ENCODE measurements at places on chromosomes 16 and 17. TPM values are rescaled to one million over a fixed set of nuclear protein-coding genes. Genes with fewer than 3 reads are reported as not detected.

The UNC13D gene
- total RNA-seq, result 17.7 TPM

The CEP112 gene
- total RNA-seq, result 31.2 TPM

The WBP2 gene
- total RNA-seq, result 122 TPM

DNA sequence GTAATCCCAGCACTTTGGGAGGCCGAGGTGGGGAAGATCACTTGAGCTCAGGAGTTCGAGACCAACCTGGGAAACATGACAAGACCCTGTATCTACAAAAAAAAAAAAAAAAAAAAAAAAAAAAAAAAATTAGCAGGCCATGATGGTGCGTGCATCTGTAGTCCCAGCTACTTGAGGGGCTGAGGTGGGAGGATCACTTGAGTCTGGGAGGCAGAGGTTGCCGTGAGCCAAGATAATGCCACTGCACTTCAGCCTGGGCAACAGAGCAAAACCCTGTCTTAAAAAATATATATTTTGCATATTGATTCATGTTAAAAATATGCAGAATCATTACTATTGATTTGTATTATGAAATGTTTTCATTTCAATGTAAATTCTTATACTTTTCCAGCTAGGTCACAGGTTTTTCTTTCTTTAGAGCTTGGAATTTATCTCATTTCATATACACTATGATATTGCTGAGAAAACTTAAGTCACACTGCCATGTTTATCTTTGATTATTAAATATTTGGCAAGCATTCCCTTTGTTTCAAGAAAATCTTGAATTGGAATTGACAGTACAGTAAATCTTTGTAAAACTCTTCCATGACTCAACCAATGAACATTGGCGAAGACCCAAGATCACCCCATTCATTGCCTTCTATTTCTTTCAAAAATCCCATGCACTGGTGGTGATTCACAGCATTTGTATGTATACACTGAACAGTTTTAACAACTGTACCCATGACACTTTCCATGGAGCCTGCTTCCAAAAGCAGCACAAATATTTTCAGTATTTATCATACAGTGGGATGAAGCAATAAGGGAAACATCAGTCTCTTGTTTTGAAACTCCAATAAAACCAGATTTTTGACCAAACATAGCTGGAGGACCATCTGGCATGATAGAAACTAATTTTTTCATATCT is 83.5 kb upstream of the TNRC6A start:
- no peak overlapping the region for H3K4me3 ChIP-seq
- H3K4me1 ChIP-seq, result no peaks in the 10 kb centered on the region
- H3K27me3 ChIP-seq, result no peaks in the 10 kb centered on the region
- DNase-seq, result no peak

DNA sequence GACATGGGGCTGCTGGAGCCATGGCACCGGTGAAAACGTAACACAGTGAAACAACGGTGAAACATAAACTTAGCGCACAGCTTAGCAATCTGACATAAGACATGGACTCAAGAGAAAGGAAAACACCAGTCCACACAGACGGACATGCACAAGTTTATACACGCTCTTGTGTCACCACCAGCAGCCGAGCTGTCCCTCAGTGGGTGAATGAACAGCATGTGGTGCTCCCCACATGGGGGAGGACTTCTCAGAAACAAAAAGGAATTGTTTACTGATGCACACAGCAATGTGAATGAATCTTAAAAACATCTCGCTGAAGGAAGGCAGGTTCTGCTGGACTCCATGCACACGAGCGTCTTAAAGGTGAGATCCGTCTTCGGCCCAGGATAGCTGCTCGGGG is 34.2 kb downstream of the KLHDC4 start:
- no peak overlapping the region for H3K27ac ChIP-seq
- no peaks in the 10 kb centered on the region for H3K4me1 ChIP-seq
- no peak overlapping the region for H3K4me3 ChIP-seq
- peaks cover 5% of the 10 kb centered on the region for H3K36me3 ChIP-seq

The TTLL6 gene
- 0.21 TPM for total RNA-seq

The SNTB2 gene
- total RNA-seq, result 67.1 TPM

DNA sequence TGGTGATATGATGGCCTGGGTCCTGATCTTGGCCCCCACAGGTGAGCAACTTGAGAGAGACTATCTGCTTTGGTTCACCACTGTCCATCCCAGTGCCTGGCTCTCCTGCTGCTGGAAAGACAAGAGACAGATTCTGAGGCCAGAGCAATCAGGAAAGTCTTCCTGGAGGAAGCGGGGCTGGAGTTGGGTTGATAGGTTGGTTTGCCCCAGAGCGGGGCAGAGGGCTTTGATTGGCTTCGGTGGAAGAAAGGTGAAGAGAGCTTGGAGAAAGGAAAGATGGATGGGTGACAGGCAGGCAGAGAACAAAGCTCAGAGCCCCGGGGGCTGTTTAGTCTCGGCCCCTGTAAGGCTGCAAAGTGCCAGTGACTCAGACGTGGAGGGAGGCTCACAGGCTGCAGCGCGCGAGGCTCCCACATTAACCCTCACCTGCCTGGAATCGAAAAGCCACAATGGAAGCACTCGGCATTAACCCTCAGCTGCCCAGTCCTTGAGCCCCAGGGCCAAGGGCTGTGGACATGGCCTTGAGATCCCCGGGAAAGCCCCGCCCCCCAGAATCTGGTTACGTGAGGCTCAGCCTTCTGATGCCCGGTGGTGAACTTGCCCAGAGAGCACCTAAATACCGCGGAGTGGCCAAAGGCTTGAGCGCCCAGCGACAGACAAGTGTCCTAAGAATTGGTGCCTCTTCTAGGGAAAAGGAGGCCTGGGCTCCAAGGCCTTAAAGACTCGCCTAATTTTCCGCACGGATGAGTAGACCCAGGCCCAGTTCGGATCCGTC is 996 bp upstream of the CPNE2 start:
- H3K27me3 ChIP-seq, result no peaks in the 10 kb centered on the region
- no peaks in the 10 kb centered on the region for H3K36me3 ChIP-seq
- H3K4me3 ChIP-seq, result peak overlapping the region; percentile 80
- no peaks in the 10 kb centered on the region for H3K4me1 ChIP-seq
- H3K27ac ChIP-seq, result no peak overlapping the region

- no peaks in the 10 kb centered on the region for H3K27me3 ChIP-seq
- no peaks in the 10 kb centered on the region for H3K4me1 ChIP-seq
- H3K36me3 ChIP-seq, result no peaks in the 10 kb centered on the region
- H3K4me3 ChIP-seq, result no peak overlapping the region
These were observed 15.5 kb upstream of the RBFOX3 start for GRCh38 chr17:79626156-79626890.

GRCh38 chr16:73771196-73772064 is 525.2 kb upstream of the PSMD7 start:
- H3K27ac ChIP-seq, result peak overlapping the region; percentile 72
- peaks cover 33% of the 10 kb centered on the region for H3K4me1 ChIP-seq
- no peaks in the 10 kb centered on the region for H3K36me3 ChIP-seq

- H3K4me1 ChIP-seq, result no peaks in the 10 kb centered on the region
- DNase-seq, result no peak
- H3K27me3 ChIP-seq, result no peaks in the 10 kb centered on the region
- peaks cover 2% of the 10 kb centered on the region for H3K36me3 ChIP-seq
These were observed 2.8 kb upstream of the ROGDI start for GRCh38 chr16:4805231-4805630.

The SLC47A1 gene
- total RNA-seq, result 5.7 TPM

DNA sequence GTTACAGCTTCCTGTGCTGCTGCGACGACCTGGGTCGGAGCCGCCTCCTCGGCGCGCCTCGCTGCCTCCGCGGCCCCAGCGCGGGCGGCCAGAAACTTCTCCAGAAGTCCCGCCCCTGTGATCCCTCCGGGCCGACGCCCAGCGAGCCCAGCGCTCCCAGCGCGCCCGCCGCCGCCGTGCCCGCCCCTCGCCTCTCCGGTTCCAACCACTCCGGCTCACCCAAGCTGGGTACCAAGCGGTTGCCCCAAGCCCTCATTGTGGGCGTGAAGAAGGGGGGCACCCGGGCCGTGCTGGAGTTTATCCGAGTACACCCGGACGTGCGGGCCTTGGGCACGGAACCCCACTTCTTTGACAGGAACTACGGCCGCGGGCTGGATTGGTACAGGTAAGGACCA is 746 bp downstream of the HS3ST2 start:
- no peaks in the 10 kb centered on the region for H3K4me1 ChIP-seq
- no peak overlapping the region for H3K27ac ChIP-seq
- peak; percentile 79 for DNase-seq
- peak overlapping the region; percentile 50 for H3K4me3 ChIP-seq

The CMTM4 gene
- 24.9 TPM for total RNA-seq

- H3K4me1 ChIP-seq, result no peaks in the 10 kb centered on the region
- no peak for DNase-seq
- H3K4me3 ChIP-seq, result no peak overlapping the region
- H3K36me3 ChIP-seq, result no peaks in the 10 kb centered on the region
- no peak overlapping the region for H3K27ac ChIP-seq
These were observed 163.2 kb downstream of the UTP18 start for GRCh38 chr17:51423421-51424160.

The KRTAP4-6 gene
- total RNA-seq, result not detected

DNA sequence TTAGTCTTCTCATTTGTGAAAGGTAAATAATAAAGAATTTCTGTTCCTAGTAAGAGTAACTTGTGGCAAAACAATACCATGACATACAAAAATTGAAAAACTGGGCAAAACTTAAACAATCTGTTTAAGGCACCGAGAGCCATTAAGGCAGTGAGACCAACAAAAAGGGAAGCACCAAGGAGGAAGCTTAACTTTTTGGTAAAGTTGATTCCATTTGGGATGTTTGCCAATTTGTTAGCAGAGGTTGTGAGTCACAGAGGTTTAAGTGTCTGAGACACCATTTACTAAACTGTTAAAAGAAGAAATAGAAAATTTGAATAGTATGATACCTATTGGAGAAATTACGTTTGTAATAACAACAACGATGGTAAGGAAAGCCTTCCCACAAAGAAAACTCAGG is 4.9 kb downstream of the SLC35G3 start:
- H3K4me3 ChIP-seq, result no peak overlapping the region
- no peaks in the 10 kb centered on the region for H3K27me3 ChIP-seq
- no peaks in the 10 kb centered on the region for H3K4me1 ChIP-seq
- DNase-seq, result no peak

- H3K27ac ChIP-seq, result no peak overlapping the region
- H3K4me3 ChIP-seq, result no peak overlapping the region
- H3K4me1 ChIP-seq, result no peaks in the 10 kb centered on the region
- DNase-seq, result peak; percentile 78
- H3K27me3 ChIP-seq, result no peaks in the 10 kb centered on the region
These were observed 20.3 kb downstream of the GGA3 start for GRCh38 chr17:75241143-75241430.

The GTF3C1 gene
- 57.4 TPM for total RNA-seq

DNA sequence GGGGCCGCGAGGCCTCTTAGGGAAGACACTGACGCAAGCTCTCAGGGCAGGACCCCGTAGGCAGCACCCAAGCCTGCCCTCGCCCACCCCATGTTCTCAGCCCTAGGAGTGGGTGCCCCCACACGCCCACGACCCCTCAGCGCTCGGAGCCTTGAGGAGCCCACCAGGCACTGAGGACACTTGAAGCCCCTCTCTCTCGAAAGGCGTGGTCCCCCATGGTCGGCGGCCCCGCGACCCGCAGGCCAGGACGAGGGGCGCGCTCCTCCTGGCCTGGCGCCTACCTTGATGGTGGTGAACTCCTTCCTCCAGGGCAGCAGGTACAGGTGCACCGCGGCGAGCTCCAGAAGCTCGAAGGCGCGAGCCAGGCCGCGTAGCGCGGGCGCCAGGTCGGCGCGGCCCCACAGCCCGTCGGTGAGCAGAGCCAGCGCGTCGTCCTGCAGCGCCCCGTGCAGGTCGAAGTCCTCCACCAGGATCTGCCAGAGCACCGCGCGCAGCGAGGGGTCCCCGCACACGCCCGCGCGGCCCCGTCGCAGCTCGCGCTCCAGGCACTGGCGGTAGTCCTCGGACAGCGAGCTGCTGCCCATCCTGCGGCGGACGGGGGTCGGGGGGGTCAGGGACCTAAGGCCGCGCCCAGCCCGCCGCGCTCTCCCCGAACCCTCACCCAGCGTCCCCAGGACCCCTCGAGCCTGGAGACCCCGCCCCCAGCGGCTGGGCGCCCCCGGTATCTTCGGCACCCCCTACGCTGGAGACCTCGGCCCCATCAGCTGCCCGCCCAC is 668 bp downstream of the SPATA2L start:
- peak; percentile 69 for DNase-seq
- no peaks in the 10 kb centered on the region for H3K36me3 ChIP-seq
- H3K4me3 ChIP-seq, result peak overlapping the region; percentile 44

The QRICH2 gene
- 4.2 TPM for total RNA-seq

DNA sequence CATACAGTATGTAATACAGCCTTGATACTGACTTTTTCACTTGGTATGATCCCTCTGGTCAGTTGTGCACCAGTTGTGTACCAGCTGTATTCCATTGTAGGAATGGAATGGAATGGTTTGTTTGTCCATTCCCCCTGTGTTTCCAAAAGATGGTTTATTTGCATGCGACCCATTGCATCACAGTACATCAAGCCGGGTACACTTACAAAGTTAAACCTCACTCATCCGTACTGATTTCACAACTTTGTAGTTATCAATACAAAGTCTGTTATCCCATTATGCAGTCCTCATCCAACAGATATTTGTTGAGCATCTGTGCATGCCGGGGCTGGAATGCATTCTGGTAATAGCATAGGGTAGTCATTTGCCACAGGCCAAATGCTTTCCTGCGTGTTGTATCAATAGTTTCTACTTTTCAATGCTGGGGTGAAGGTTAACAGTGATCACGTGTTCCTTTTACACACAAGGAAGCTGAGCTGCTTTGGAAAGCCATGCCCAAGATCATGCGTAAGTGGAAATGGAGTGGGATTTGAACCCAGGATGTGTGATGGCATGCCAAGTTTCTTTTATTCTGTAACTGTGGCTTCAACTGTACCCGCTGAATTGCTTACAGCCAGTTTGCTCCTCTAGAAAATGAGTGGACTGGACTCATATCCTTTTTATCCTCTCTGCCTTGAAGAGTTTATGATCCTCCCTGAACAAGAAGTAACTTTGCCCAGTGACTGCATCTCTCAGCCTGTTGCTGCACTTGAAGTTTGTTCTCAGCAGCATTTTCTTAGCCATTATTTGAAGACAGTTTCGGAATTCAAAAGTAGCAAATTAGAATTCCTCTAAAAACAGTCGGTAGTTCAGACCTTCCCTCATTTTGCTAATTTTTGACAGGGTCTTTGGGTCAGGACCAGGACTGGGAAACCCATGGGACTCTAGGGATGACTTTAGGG is 228.5 kb downstream of the CCDC182 start:
- DNase-seq, result no peak
- no peaks in the 10 kb centered on the region for H3K27me3 ChIP-seq
- H3K4me3 ChIP-seq, result no peak overlapping the region
- no peak overlapping the region for H3K27ac ChIP-seq
- no peaks in the 10 kb centered on the region for H3K36me3 ChIP-seq

The SSTR5 gene
- not detected for total RNA-seq

DNA sequence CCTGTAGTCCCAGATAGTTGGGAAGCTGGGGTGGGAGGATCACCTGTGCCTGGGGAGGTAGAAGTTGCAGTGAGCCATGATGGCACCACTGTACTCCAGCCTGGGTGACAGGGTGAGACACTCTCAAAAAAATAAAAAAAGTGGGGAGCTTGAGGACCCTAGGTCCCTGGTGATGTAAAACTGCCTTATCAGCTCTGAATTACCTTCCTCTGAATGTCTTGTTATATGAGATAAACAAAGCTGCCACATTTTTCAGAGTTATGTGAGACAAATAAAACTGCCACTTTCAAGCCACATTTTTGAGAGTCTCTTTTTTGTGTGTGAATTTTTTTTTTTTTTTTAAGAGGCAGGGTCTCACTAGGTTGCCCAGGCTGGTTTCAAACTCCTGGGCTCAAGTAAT is 32.0 kb upstream of the B4GALNT2 start:
- H3K4me1 ChIP-seq, result no peaks in the 10 kb centered on the region
- no peaks in the 10 kb centered on the region for H3K27me3 ChIP-seq
- no peak overlapping the region for H3K4me3 ChIP-seq
- no peak for DNase-seq

The KRT14 gene
- 1.2 TPM for total RNA-seq

- H3K27ac ChIP-seq, result no peak overlapping the region
- no peaks in the 10 kb centered on the region for H3K27me3 ChIP-seq
- no peaks in the 10 kb centered on the region for H3K36me3 ChIP-seq
- DNase-seq, result no peak
- H3K4me3 ChIP-seq, result no peak overlapping the region
These were observed 184.8 kb downstream of the CCDC182 start for GRCh38 chr17:57560319-57560705.
